ENCODE measurements at places on chromosomes 7 and 10.
A peak's percentile ranks its signal among the peaks of the same experiment; 100 is the strongest.

- no peak for DNase-seq
These were observed 26.2 kb downstream of the PWWP2B start for GRCh38 chr10:132422903-132423825.

GRCh38 chr7:155560982-155561686 lies 14.8 kb upstream of the CNPY1 start:
- DNase-seq, result no peak

DNA sequence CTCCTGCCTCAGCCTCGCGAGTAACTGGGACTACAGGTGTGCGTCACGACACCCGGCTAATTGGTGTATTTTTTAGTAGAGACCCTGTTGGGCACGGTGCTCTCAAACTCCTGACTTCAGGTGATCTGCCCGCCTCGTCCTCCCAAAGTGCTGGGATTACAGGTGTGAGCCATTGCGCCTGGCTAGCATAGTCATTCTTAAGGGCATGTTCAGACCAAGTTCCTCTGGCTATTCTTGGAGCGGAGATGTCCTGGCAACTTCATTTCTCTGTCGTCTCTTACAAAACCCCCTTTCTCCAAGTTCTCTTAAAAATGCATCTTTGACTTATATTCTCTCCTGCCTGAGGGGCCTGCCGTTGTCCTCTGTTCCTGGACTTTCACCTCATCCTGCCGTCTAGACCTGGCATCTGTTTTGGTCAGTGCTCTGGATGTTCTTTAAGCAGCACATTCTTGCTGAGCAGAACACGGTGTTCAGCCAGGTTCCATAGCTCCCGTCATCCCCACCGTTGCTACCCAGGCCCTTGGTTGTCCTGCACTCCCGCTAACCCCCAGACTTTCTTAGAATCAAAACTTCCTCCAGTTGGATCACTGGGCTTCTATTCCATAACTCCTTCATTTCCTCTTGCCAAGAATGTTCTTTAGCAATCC lies 509.9 kb upstream of the GALNT17 start:
- DNase-seq, result no peak

- DNase-seq, result peak; percentile 67
These were observed 132.4 kb downstream of the FAM53B start for GRCh38 chr10:124611738-124612137.

DNA sequence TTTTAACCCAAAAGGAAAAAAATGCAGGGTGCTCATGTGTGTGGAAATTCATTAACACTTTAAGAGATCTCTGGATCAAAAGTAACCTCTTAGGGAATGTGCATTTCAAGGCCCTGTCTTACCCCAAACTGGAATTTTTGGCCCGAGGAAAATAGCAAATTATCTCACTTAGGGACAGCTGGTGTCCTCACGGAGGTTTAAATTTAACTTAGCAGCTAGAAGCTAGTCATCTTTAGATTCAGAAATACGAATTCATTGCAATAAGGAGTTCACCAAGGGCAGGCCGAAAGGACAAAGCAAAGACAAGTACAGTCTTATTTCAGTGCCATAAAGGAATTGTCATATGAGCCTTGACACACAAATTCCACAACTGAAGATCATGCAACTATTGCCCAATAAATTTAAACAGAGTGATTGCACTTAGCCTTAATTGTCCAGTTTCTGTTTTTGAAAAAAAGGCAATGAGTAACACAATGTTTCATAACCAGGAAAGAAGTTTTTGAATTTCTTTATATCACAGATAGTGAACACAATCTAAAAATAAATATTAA lies 22.4 kb upstream of the SEMA3C start:
- DNase-seq, result no peak

GRCh38 chr10:86536294-86536861 lies 14.8 kb upstream of the WAPL start:
- DNase-seq, result peak; percentile 70

- no peak for DNase-seq
These were observed 281.5 kb upstream of the MAGI2 start for GRCh38 chr7:79735012-79735411.

GRCh38 chr7:18471476-18472160 lies 23.9 kb upstream of the HDAC9 start:
- no peak for DNase-seq

GRCh38 chr10:113709221-113709838 lies 29.6 kb downstream of the CASP7 start:
- DNase-seq, result no peak

DNA sequence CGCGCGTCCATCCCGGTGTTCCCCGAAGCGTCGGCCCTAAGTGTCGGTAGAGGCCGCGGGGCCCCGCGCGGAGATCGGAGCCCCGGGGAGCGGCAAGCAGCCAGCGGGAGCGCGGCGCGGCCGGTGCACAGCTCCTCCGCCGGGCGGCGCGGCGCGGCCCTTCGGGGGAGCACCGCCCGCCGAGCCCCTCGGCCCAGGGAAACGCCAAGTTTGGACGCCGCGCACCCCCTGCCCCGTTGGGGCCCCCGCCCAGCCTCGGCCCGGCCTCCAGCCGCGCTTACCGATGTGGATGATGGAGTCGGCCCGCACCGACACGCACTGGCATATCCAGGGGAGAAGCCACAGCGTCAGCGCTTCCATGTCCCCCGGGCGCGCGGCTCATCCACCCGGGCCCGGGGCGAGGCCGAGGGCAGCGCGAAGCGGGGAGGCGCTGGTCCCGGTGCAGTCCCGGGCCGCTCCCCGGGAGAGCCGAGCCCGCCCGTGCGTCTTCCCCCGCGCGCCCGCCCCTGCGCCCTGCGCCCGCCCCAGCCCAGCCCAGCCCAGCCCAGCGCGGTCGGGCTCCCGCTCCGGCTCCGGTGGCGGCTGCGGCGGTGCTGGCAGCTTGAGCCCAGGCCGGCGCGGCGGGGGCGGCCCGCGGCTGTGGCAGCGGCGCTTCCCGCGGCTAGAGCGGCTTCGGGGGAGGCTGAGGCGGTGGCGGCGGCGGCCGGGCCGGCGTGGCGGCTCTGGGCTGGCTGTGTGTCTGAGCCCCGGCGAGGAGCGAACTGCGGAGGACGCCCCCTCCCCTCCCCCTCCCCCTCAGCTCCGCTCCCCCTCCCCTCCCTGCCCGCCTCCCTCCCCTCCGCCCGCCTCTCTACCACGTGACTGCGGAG lies at the start of gene GRID1:
Gene GRID1, minus strand, starts transcription at position 763 of the 869 bp plus-strand sequence.
- peak; percentile 29 for DNase-seq

GRCh38 chr7:35415411-35415822 lies 161.5 kb upstream of the TBX20 start:
- no peak for DNase-seq

GRCh38 chr7:26599982-26600381 lies 264.4 kb downstream of the SKAP2 start:
- DNase-seq, result no peak

- no peak for DNase-seq
These were observed 22.0 kb upstream of the SLF2 start for GRCh38 chr10:100890673-100891317.

GRCh38 chr10:29948881-29949355 lies 110.5 kb downstream of the JCAD start:
- DNase-seq, result no peak

DNA sequence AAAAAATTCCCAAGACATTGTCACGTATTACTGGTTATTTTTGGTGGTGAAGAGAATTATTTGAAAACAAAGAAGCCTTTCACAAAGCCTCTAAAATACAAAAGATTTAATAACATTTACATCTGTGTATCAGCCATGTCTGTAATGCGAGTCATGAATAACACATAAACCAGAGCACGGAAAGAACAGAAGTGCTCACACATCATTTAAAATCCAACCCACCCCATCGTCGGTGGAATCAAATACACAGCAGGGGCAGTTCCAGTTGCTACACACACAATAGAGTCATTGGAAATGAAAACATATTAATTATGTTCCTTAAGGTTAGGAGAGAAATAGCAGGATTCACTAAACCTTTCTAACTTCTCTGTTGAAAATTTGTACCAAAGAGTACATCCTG lies 1097.3 kb downstream of the KCNMA1 start:
- DNase-seq, result no peak

GRCh38 chr7:70681469-70682350 lies 450.2 kb upstream of the GALNT17 start:
- DNase-seq, result peak; percentile 16

DNA sequence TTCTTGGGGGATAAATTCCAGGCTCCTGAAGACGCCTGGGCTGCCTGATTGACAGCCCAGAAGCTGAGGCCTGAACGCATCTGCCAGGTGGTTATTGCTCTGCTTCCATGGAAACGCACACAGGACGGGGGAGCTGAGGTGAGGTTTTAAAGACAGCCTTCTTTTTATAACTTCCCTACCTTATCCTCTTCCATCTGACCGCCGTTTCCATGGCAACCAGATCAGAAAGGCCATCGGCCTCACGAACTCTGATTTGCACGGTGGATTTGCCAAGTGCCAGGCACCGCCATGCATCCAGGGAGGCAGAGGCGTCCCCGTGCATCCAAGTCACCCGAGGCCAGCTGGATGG lies 260.9 kb downstream of the ADARB2 start:
- no peak for DNase-seq
